ENCODE measurements at places on chromosomes 12 and 14. TPM values are rescaled to one million over a fixed set of nuclear protein-coding genes. Genes with fewer than 3 reads are reported as not detected.

The TTC7B gene
- total RNA-seq = 38.3 TPM

The PPP1R1A gene
- total RNA-seq = not detected

The SERPINA10 gene
- total RNA-seq = not detected

The KITLG gene
- total RNA-seq = 3.1 TPM

The GPR84 gene
- not detected for total RNA-seq

The NAB2 gene
- 21.6 TPM for total RNA-seq

The KCNC2 gene
- total RNA-seq = not detected

- DNase-seq = no peak
Observed at GRCh38 chr14:77084985-77085384, 13.1 kb upstream of the CIPC start.

- DNase-seq = no peak
Observed at GRCh38 chr12:109928058-109928656, 28.1 kb downstream of the TCHP start.

- no peak for DNase-seq
Observed at GRCh38 chr12:21413369-21414277, 23.8 kb upstream of the PYROXD1 start.

DNA sequence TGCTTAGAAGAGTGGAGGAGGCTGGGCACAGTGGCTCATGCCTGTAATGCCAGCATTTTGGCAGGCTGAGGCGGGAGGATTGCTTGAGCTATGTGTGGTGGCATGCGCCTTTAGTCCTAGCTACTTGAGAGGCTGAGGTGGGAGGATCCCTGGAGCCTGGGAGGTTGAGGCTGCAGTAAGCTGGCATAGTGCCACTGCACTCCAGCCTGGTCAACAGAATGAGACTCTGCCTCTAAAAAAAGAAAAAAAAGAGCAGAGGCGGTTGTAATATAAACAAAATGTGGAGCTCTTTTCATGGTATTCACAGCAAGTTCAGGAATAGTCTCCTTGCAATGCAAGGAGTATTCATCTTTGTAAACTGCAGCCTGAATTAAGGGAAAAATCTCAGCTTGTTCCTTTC, 27.2 kb downstream of the ARID2 start:
- DNase-seq = peak; percentile 7

- no peak for DNase-seq
Observed at GRCh38 chr14:36583893-36584811, 1.7 kb upstream of the NKX2-8 start.

DNA sequence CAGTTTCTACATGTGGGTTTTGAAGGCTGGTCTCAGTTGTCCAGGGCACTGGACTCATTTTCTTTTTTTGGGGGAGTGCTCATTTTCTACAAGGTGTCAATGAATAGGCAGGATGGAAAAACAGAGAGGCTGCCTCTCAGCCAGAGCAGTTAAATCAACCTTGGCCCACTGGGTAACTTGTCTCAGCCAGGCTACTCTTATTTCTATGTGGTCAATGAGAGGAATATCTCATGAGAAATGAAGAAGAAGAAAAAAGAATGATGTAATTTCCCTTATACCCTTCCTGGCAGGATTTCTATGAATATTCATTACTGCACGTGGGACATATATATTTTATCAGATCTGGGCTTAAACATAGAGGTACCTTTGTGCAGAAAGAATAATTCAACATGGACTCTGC, 155.2 kb upstream of the E2F7 start:
- no peak for DNase-seq

GRCh38 chr12:22578328-22578727, 34.0 kb upstream of the C2CD5 start:
- DNase-seq = no peak

- DNase-seq = no peak
Observed at GRCh38 chr14:60679566-60680258, 30.4 kb upstream of the SIX1 start.

GRCh38 chr12:132772606-132773005, 11.0 kb upstream of the ANKLE2 start:
- no peak for DNase-seq

DNA sequence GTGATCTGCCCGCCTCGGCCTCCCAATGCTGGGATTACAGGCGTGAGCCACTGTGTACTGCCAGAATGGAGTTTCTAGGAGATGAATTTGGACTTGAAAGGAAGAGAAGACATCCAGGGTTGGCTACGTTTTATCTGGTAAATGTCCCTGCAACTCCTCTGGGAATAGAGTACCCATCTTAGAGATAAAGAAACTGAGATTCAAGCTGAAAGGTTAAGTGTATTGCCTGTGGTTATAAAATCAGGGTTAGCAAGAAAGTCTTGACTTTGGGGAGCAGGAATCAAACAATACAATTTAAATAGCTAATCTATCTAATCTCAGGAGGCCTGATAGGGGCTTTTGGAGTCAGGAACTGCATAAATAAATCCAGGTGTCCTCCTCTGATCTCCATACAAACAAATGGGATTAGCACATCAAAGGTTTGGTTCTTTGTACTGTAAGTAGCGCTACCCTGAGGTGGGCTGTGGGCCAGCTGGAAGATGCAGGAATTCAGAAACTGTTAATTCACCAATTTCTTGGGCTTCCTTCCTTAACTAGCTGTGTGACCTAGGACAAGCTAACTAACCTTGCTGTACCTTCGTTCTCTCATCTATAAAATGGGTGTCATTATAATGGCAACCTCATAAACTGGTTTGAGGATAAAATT, 45.1 kb downstream of the TBX3 start:
- no peak for DNase-seq

DNA sequence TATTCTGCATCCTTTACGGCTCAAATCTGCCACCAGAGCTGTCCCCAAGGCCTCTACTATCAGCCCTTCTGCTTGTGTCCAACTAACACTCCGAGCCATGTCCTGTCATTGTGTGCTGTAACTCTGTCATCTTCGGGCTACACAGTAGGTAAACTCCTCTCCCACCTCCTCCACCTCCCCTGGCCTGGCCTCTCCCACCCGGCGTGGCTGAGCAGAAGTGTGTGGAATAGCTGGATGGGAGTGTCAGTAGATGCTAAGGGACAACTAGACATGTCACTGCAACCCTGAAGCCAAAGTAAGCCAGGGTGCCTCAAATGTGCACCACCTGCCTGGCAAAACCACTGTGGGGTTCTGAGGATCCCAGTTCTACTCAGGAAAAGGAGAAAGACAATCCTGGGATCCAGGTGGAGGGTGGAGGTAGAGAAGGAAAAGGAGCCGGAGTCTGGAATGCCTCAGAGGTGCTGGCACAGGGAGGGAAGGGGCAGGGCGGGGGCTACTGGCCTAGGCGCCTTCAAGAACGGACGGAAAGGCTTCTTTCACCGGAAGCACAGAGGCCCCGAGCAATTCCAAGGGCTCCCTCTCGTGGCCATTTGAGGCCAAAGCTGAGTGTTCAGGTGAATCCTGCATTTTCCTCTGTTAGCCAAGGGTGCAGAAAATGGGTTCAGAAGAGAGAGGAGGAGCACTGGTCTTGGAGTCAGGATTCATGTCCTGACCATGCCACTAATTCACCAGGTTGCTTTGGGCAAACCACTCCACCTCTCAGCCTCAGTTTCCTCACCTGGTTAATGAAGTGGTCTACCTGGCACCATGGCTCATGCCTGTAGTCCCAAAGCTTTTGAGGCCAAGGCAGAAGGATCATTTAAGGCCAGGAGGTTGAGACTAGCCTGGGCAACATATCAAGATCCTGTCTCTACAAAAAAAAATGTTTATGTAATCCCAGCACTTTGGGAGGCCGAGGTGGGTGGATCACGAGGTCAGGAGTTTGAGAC, 20.5 kb upstream of the FAM181A start:
- no peak for DNase-seq

- no peak for DNase-seq
Observed at GRCh38 chr12:32069071-32069470, 37.6 kb upstream of the BICD1 start.

- no peak for DNase-seq
Observed at GRCh38 chr12:131591136-131591535, 119.8 kb upstream of the SFSWAP start.

- no peak for DNase-seq
Observed at GRCh38 chr12:83827193-83827592, 1085.4 kb downstream of the SLC6A15 start.

DNA sequence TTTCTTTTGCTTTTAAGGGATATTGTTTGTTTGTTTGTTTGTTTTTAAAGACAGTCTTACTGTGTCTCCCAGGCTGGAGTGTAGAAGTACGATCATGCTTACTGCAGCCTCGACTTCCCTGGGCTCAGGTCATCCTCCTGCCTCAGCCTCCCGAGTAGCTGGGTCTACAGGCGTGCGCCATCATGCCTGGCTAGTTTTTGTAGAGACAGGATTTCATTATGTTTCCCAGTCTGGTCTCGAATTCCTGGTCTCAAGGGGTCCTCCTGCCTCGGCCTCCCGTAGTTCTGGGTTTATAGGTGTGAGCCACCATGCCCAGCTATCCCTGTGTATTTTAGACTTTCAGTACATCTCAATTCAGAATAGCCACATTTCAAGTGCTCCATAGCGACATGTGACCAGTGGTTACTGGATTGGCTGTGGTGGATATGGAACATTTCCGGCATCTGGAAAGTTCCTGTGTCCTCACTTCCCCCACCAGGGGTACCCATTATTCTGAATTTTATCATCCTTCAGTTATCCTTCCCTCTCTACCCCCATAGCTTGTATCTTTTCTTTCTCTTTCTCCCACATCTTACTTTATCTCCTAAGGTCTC, 61.1 kb downstream of the HRK start:
- DNase-seq = no peak

DNA sequence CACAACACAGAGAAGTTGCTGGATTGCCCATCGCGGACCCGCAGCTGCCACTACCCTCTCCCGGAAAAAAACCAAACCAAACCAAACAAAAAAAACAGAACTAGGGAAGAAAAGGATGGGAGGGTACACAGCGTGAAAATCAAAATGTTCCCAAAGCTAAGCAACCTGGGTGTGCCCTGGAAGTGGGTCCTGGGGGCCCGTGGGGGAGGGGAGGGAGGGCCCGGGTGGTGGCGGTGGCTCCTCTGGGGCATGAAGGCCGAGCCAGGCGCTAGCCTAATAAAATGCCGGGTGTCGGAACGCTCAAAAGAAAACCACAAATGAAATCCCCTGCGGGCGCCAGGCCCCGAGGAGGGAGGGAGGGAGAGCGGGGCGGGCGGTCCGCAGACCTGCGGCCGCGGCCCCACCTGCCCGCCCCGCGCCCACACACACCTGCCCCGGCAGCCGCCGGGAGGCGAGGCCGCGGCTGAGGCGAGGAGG, 787 bp downstream of the HECTD4 start:
- peak; percentile 14 for DNase-seq

DNA sequence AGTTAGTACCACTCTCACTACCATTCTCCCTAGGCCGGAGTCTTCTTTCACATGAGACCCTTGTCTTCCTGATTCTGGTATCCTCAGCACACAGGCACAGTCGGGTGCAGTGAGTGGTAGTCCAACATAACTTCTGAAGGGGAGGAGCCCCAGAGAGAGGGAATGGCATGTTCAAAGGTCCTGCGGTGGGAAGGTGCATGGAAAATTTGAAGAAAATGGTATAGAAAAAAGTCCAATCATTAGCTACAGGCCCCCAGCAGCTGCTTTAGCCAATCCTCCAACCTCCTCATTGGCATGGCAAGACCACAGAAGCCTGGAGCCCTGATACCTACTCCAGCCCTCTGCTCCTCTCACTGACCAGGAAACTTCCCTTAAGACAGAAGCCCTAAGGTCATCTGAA, 96.6 kb downstream of the ZFP36L1 start:
- DNase-seq = no peak

- no peak for DNase-seq
Observed at GRCh38 chr14:68145539-68145938, 326.0 kb downstream of the RAD51B start.

DNA sequence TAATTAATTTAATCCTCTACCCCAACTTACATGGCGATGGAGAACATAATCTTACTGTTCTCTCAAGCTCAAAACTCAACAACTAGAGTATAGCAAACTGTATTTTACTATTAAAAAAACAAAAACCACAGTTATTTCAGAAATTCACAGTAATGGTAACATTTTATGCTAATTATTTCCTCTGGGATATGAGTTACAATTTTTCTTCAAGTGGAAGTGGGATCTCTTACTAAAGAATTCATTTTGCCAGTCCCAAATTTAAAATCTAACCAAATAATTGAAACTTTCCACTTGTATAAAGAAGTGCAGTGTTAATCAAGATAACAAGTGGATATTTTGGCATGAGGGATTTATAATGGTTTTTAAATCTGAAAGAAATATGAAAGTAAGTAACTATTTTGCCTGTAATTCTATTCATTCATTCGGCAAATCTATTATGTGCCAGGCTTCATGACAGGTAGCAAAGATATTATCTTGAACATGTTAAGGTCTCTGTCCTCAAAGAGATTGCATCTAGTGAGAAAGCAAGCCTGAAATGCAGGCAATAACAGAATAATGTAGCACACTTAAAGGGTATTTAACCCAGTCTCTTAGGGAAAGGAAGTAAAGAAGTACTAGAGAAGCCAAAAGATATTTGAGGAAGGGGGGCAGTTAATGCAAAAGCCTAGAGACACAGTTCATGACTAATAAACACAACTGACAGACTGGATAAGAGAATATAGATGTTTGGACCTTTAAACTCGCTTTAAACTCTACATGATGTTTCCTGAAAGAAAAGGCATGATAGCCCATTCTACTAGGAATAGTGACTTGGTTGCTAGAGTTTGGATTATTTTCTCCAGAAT, 44.0 kb downstream of the TAOK3 start:
- no peak for DNase-seq

DNA sequence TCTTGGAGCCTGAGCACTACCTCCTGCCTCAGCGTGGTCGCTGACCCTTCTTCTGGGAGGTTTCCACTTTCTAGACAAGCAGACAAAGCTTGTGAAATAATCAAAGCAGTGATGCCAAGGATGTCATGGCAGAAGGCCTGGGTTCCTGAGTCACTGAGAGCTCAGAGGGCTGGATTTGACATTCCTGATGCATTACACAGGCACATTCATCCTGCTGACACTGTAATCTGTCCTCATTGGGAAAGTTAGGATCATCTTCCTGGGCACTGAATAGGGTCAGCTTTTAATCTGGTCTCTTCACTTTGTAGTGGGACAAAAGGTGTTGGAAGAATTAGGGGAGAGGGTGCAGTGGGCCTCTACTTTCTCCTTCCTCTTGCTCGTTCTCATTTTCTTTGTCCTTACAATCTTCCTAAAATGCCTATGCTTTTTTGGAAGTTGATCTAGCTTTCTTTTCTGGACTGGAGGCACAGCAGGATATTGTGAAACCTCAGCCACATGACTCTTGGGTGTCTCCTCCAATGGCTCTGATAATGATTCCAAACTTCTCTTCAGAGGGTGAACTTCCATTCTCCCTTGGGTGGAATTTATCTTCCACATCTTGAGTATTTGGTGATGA, 29.6 kb downstream of the EEA1 start:
- peak; percentile 92 for DNase-seq

GRCh38 chr12:28568704-28569103, 378.4 kb downstream of the CCDC91 start:
- no peak for DNase-seq

DNA sequence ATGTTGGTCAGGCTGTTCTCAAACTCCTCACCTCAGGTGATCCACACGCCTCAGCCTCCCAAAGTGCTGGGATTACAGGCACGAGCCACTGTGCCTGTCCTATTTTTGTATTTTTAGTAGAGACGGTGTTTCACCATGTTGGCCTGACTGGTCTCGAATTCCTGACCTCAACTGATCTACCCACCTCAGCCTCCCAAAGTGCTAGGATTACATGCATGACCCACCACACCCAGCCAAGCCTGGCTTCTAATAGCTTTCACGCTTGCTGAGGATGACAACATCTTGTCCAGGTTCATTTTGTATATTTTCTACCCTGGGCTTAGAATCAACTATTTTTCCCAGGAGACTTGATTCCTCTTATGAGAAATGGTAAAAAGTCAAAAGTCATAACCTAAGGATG, 64.7 kb downstream of the WASHC3 start:
- DNase-seq = no peak

GRCh38 chr12:124442772-124443445, 124.5 kb downstream of the NCOR2 start:
- DNase-seq = no peak

- no peak for DNase-seq
Observed at GRCh38 chr12:64491718-64492117, 39.8 kb downstream of the TBK1 start.
